ENCODE measurements at places on chromosomes 7 and 10.

GRCh38 chr7:153475239-153475638 lies 577.0 kb upstream of the DPP6 start:
- DNase-seq, result no peak

GRCh38 chr10:62475551-62475950 lies 101.4 kb downstream of the ZNF365 start:
- no peak for DNase-seq

GRCh38 chr10:112915590-112916572 lies 34.2 kb upstream of the TCF7L2 start:
- DNase-seq, result peak; percentile 57

GRCh38 chr7:117062300-117062699 lies 109.0 kb downstream of the ST7 start:
- peak; percentile 62 for DNase-seq

- DNase-seq, result no peak
Measured at GRCh38 chr10:33006342-33006887, 48.4 kb upstream of the ITGB1 start.

GRCh38 chr7:67738958-67739357 lies 742.3 kb downstream of the TYW1 start:
- peak; percentile 1 for DNase-seq

- DNase-seq, result no peak
Measured at GRCh38 chr7:100674411-100675104, 1.0 kb downstream of the GNB2 start.

- no peak for DNase-seq
Measured at GRCh38 chr7:147903536-147904218, 686.9 kb upstream of the C7orf33 start.

GRCh38 chr7:75591467-75592255 lies 99.5 kb downstream of the SPDYE5 start:
- DNase-seq, result no peak

DNA sequence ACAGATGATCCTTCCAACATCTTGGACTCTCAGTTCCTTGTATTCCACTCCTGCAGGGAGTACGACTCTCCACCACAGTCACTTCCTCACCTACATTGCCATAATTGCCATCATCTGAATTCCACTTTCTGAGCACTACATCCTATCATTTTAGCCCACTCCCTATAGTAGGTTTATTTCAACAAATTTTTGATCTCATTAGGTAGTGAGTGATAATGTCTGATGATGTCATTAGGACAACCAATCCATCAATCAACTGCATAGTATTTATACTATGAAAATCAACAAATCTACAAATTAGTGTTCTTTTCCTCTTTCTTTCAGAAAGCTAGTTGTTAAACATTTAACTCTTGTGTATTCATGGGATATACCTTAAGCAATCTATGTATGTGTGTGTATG lies 13.7 kb upstream of the TRA2A start:
- DNase-seq, result no peak

GRCh38 chr10:7184660-7185366 lies 226.0 kb downstream of the SFMBT2 start:
- no peak for DNase-seq

- no peak for DNase-seq
Measured at GRCh38 chr10:15267496-15267895, 99.0 kb upstream of the NMT2 start.

GRCh38 chr10:128373071-128373749 lies 247.0 kb upstream of the MKI67 start:
- DNase-seq, result no peak

DNA sequence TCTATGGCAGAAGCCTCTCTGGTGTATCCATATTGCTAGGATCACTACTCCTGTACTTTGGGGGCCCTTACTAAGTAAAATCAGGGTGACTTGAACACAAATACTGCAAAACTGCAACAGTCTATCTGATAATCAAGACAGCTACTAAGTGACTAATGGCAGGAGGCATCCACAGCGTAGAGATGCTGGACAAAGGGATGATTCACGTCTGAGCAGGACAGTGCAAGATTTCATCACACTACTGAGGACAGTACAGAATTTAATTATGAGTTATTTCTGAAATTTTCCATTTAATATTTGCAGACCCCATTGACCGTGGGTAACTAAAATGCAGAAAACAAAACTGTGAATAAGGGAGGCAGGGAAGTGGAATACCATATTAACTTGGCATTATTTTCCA lies 10.4 kb downstream of the CUL2 start:
- DNase-seq, result peak; percentile 77

GRCh38 chr10:100341953-100342626 lies 4.9 kb upstream of the SCD start:
- peak; percentile 50 for DNase-seq

DNA sequence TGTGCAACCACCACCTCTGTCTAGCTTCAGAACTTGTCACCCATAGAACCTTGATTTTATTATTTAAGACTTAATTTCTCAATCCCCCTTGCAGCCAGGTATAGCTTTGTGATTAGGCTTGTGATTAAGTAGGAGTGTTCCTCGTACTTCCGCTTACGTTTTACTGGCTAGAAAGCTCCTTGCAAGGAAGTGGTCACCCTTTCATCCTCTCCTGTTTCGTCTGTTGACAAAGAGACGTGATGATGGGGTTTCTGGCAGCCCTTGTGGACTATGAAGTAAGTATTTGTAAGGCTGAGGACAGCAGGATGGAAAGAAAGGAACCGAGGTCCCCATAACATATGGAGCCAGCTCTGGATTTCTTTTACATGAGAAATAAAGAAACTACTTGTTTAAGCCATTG lies 86.5 kb upstream of the KDM7A start:
- no peak for DNase-seq

DNA sequence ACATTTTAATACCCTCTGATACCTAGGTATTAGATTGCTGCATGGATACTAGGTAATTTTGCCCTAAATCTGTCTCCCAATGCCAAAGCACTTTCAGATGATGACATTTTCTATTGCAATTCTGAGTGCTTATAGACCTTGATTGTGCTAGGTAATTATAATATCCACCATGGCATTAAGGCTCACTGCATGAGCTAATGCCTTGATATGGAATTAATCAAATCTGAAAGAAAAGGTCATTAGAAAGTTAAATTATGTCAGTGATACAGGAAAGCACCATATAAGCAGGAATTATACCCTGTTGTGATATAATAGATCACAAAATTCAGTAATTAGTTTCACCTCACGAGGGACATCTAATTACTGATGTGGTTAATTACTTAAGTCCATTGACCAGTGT lies 521.4 kb downstream of the DNAJB9 start:
- DNase-seq, result no peak
